ENCODE measurements at places on chromosomes 12 and 14. TPM values are rescaled to one million over a fixed set of nuclear protein-coding genes. Genes with fewer than 3 reads are reported as not detected.

- DNase-seq, result no peak
Measured at GRCh38 chr14:85344847-85345570, 184.9 kb upstream of the FLRT2 start.

The TPPP2 gene
- 0.17 TPM for polyA plus RNA-seq

- peak; percentile 47 for DNase-seq
Measured at GRCh38 chr14:41355866-41356265, 250.8 kb upstream of the LRFN5 start.

GRCh38 chr14:104370256-104370870 lies 209.2 kb upstream of the C14orf180 start:
- DNase-seq, result no peak

- DNase-seq, result no peak
Measured at GRCh38 chr14:59358784-59359183, 106.4 kb downstream of the GPR135 start.
